HT1080 (cell line): ENCODE measurements at places on chromosomes 6 and 20. TPM values are rescaled to one million over a fixed set of nuclear protein-coding genes. Genes with fewer than 3 reads are reported as not detected.

Gene ZSCAN23
- 0.43 and 0.84 TPM in 2 replicates for total RNA-seq

DNA sequence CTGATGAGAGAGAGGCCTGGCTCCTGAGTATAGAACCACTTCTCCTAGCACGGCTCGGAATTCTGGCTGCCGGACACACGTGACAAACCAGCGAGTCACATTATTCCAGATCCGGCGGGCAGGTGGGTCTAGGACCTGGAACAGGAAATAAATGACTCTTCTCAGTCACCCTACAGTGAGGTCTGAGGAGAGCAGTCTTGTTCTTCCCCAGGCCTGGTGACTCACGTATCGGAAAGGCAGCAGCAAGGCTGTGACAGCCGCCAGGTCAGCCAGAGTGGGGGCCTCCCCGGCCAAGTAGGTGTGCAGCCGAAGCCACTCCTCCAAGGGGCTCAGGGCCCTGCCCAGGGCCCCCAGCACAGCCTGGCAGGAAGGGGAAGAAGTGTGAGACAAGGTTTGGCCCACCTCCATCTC, 2.8 kb downstream of the VARS1 start:
- DNase-seq: peak; percentile 91

- DNase-seq: no peak
Observed at GRCh38 chr6:20574355-20574754, 40.1 kb downstream of the CDKAL1 start.

DNA sequence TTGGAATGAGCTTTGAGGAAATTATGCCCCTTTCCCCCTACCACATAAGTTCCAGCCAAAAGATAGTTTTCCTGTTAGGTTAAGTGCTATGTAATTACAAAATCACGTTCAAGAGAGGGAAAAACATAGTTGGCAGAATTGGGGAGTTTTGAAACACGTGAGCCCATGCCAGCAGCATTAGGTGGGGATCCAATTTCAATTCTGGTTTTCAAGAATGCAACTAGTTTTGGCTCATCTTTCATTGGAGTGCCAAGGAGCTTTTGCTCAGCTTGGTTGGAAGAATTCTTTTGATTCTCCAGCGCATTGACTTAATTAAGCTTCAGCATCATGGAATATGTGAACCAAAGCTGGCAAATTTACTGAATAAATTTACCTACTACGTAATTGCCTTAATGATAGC, 95.9 kb downstream of the SAMD5 start:
- DNase-seq: peak; percentile 15
